ENCODE measurements at places on chromosomes 3 and 15.

DNA sequence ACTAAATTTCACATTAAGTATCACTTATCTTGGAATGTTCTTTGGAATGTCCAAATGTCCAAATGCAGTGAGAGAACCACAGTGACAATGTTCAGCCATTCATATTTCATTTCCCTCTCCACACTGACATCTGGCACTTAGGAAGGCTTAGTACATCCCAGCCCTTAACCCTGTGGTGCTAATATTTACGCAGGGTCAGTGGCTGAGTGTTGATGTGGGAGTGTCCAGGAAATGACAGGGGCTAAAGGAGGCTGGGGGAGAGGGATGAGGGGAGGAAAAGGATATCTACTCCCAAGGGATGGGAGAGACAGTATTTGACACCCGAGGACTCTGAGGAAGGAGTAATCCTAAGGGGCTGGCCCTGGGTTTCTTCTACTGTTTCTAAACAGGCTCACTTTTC, 14.1 kb upstream of the CCR4 start:
- no peak for DNase-seq

DNA sequence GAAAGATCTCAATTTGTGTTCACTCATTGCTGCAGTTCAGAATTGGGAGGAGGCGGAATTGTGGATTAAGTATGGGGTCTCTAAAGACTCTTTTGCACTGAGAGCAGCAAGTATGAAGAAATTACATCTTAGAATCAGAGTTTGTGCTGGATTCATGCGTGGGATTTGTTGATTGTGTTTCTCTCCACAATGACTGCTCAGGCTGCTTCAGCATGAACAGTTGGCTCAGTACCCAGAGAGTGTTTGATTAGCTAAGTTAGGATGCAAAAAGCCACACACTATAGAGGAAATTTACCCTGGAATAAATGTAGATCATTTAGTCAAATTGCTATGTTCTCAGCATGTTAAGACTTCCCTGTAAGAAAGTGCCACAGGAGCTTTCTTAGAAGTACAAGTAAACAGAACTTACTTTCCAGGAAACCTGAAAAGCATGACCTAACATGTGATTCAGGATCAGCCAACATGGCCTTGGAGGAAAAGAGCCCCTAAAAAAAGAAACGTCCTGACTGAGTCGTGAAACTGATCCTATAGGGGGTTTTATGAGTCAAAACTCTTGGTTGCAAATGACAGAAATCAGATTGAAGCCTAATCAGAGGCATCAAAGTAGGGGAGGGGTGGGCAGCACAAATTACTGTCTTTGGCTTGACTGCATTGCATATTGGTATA, 32.6 kb downstream of the HHLA2 start:
- DNase-seq = no peak

- no peak for DNase-seq
Measured at GRCh38 chr3:47347217-47347801, 33.5 kb upstream of the PTPN23 start.

GRCh38 chr3:171758109-171758508, 52.2 kb downstream of the PLD1 start:
- DNase-seq = no peak

DNA sequence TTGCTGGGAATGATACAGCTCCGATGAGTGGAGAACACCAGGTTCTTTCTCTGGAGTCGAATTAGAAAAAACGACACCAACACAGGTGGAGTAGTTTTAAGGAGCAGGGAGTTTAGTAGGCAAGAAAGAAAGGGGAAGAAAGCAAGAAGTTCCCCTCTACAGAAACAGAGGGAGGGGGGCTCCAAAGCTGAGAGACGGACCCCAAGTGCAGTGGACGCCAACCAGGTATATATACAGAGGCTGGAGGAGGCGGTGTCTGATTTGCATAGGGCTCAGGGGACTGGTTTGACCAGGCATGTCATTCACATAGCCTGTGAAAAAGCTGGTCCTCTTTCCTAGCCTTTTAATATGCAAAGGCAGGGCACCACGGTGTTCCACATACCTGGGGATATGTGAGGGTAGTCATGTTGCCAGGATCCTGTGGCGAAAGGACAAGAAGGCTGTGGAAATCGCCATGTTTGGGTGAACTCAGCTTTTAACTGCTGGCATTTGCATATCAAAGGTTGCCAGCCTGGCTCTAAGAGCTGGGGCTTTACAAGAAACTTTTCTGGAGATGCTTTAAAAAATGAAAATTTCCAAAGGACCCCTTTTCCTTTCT, 887.4 kb upstream of the EPHA6 start:
- DNase-seq = no peak

DNA sequence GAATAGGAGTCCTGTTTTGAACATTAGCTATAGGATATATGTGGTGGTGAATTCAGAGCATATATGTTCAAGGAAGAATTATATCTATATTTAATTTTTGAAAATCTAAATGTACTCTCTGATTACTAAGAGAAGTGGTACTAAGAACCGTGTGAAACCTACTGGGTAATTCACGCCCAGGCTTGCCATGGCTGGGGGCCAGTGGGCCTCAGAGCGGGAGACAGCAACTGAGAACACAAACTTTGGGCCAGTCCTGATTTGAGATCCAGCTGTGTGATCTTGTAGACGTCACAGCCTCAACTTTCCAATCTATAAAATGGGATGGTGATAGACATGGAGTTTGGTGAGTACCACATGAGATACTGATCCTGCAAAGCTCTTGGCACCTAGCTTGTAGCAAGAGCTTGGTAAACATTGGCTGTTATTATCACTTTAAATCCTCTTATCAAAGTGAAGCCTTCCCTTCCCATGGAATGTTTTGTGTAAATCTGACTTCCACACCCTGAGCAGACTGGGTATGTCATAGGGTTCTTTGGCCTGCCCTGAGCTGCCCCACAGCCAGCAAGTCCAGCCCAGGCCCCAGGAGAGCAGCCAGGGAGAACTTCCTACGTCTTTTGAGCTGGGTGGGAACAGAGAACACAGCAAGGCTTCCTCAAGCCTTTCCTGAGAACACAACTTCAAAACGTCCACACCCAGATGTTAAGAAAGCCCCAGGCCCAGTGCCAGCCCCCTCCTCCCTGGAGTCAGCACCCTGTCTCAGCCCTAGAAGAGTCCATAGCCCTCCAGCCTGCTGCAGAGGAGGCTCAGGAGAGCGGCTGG, 8.2 kb upstream of the PAQR5 start:
- no peak for DNase-seq

- DNase-seq = no peak
Measured at GRCh38 chr3:65953881-65954733, 84.6 kb downstream of the MAGI1 start.

- no peak for DNase-seq
Measured at GRCh38 chr3:151371526-151371925, 13.0 kb downstream of the P2RY12 start.

GRCh38 chr15:31489801-31490646, 163.4 kb downstream of the KLF13 start:
- peak; percentile 53 for DNase-seq

- DNase-seq = no peak
Measured at GRCh38 chr15:69826819-69827175, 270.9 kb downstream of the TLE3 start.

GRCh38 chr3:74393426-74393825, 221.0 kb downstream of the CNTN3 start:
- no peak for DNase-seq
